ENCODE measurements at places on chromosomes 16 and 17.

- no peak for DNase-seq
Observed at GRCh38 chr16:68436581-68436980, 11.7 kb downstream of the SMPD3 start.

GRCh38 chr17:79026376-79027273, 2.7 kb downstream of the C1QTNF1 start:
- DNase-seq: no peak

GRCh38 chr16:4552541-4552940, 3.6 kb upstream of the C16orf96 start:
- no peak for DNase-seq

DNA sequence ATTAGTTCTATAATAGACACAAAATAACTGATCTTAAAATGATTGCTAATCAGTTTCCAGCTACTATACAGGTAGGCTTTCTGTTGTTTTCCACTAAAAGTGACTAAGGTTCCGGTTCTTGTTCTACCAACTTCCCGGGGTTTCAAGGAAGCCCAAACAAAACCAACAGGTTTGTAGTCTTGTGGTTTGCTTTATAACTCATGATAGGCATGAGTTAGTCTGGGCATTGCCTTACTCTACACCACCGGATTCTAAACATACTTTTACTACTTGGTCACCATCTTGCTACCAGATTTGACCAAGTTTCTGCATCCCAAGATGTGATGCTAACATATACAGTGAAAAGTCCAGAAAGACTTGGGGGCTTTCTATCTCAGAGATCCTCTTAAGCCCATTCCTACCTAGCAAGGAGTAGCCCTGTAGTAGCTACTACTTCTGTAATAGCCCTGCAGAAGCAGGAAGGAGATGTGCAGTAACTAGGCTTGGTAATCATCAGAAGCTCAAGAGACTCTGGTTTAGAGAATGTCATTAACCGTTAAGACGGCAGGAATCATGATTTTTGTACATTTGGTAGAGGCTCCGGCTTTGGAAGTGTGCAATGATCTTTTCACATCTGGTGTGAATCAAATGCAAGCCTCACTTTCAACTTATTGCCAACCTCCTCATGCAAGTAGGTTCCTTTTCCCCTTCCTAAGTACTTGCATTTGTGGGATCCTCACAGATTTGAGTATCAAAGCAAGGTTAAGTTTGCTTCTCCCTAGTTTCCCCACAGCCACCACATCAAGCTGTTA, 1.6 kb downstream of the FAM117A start:
- DNase-seq: peak; percentile 48

DNA sequence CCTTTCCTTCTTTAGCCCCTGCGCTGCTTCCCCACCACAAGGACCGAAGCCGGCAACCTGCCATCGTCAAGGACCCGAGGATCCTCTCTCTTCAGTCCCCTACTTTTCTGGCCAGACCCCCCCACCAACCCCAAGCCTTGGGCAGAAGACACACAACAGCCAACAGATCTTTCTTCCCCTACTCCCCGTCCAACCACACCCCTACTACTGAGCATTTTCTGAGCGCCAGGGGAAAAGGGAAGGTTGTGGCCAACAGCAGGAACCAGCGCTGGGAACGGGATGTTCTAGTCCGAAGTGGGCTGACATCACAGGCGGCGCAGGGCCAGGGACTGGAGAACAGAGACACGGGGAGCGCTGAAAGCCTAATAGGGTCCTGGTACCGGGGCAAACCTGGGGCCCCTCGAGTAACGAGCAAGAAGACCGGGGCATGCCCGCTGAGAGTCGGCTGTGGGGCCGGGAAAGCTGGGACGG, 528 bp downstream of the PER1 start:
- DNase-seq: peak; percentile 86

GRCh38 chr16:48555597-48556242, 54.3 kb downstream of the N4BP1 start:
- DNase-seq: no peak
